NT2/D1 (cell line): ENCODE measurements at places on chromosomes 5 and 9.

- no peak for DNase-seq
These were observed 136.7 kb downstream of the CD180 start for GRCh38 chr5:67059744-67060490.

GRCh38 chr9:115517335-115518075 lies 399.5 kb upstream of the TNC start:
- no peak for DNase-seq

DNA sequence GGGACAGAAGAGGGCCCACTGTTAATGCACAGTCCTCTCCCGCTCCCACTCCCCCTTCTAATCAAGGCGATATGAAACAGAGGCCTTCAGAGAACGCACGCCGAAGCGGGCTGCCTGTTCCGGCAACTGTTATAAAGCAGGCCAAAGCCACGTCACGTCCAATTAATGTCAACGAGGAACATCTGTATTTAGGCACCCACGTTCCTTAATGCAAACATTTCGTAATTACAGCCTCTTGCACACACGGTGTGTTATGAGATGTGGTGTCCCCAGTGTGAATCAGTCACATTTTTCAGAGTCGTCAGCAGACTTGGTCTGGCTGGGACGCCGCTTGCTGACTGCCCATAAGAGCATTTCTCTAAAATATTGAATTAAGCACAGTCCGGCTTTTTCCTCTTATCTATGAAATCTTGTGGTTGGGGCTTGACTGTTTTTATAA lies 339.0 kb downstream of the NSG2 start:
- no peak for DNase-seq

GRCh38 chr5:126497506-126497905 lies 74.3 kb downstream of the GRAMD2B start:
- DNase-seq = no peak

DNA sequence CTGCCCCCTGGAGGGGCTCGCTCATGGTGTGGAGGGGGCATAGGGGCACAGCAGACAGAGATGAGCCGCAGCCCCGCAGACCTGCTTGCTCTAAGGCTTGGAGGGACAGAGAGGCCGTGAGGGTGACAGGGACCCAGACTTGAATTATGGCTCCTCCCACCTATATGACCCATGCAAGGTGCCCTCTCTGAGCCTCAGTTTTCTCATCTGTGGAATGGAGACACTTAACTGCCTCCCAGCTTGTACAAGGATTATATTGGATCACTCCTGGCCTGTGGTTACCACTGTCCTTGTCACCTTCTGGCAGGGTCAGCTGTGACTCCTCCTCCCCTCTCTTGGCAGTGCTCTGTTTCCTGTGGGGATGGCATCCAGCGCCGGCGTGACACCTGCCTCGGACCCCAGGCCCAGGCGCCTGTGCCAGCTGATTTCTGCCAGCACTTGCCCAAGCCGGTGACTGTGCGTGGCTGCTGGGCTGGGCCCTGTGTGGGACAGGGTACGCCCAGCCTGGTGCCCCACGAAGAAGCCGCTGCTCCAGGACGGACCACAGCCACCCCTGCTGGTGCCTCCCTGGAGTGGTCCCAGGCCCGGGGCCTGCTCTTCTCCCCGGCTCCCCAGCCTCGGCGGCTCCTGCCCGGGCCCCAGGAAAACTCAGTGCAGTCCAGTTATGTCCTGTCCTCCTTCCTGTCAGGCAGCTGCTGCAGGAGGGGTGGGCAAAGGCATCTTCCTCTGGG lies 4.7 kb upstream of the CACFD1 start:
- no peak for DNase-seq

DNA sequence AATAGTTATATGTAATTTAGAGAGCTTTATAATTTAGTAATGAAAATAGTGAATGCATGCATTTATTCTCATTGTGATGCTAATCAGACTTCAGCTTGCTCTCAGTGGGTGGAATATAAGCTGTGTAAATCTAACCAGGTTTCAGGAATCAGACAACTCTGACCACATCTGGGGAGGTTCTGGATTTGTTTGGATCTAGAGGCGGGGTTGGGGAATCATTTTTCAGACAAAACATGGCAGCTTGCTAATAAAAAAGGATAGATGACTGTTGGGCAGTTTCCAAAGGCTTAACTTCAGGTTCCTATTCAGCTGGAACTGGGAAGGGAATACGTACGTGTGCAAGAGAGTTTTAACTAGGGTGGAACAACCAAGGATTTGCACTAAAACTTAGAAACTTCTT lies 43.2 kb upstream of the MAMDC2 start:
- DNase-seq = no peak

GRCh38 chr9:97675655-97676054 lies 21.5 kb downstream of the XPA start:
- DNase-seq = no peak

DNA sequence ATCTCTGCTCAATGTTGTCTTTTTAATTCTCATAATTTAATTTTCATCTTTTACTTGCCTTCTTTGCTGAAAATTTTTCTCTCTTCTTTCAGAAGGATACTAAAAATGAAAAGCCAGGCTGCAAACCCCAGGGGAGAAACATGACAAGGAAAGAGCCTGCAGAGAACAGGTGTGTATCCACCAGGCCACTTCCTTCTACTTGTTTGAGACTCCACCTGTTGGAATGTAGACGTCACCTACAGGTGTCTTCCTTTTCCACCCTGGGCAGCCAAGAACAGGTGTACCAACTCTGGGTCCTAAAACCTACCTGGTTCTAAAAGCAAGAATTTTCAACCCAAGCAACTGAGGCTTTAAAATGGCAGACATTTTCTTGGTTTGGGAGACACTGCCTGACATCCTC lies 166.8 kb downstream of the ATP10B start:
- DNase-seq = no peak

DNA sequence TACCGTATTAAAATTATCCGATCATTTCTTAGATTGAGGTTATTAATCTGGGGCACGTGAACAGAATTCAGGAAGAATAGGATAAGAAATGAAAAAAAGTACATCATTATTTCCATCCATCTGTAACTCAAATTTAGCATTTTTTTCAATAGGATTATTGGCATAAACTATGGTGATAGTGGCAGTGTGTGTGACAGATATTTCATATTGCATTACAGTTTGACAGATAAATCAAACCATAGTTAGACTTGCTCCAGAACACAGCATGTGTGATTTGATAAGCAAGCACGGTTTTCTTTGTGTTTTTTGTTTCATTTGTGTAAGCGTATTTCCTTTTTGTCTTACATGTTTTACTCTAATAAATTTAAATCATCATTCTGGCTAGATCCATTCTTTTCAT lies 155.0 kb downstream of the CDH9 start:
- DNase-seq = no peak
